ENCODE measurements at places on chromosomes 4 and X.

GRCh38 chrX:115387327-115387726 is 97.8 kb downstream of the LUZP4 start:
- no peak for DNase-seq

DNA sequence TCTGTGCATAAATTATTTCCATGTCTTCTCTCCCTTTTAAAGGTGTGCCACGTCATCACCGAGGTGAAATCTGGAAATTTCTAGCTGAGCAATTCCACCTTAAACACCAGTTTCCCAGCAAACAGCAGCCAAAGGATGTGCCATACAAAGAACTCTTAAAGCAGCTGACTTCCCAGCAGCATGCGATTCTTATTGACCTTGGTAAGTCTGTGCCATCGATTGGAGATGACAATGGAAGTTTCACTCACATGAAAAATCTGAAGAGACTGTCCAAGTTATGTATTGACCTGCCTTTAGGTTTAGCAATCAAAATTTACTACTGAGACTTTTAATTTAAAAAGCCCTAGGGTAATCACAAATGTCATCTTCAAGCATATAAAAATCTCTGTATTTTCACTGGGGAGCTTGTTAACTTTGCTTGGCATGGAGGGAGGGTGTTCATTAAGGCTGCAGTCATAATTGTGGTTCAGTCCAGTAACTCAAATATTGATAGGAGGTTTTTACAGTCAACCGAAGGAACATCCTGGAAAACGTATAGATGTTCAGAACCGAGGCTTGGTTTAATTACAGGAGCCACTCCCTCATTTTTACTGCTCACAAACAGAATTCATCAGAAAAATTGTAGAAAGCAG is 142.9 kb downstream of the PTTG2 start:
- DNase-seq, result no peak

GRCh38 chr4:76850010-76850441 is 47.9 kb downstream of the SOWAHB start:
- DNase-seq, result no peak

- DNase-seq, result no peak
Observed at GRCh38 chr4:120704538-120704937, 218.0 kb downstream of the PRDM5 start.

GRCh38 chrX:149073479-149073878 is 431.6 kb downstream of the IDS start:
- no peak for DNase-seq

DNA sequence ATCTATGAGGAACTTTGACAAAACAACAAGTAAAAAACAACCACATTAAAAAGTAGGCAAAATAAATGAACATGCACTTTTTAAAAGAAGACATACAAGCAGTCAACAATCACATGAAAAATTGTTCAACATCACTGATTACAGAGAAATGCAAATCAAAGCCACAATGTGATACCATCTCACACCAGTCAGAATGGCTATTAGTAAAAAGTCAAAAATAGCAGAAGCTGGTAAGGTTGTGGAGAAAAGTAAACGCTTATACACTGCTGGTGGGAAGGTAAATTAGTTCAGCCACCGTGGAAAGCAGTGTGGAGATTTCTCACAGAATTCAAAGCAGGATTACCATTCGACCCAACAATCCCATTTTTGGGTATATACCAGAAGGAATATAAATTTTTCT is 17.0 kb upstream of the LNX1 start:
- no peak for DNase-seq

GRCh38 chrX:11351375-11352295 is 58.4 kb downstream of the AMELX start:
- no peak for DNase-seq

DNA sequence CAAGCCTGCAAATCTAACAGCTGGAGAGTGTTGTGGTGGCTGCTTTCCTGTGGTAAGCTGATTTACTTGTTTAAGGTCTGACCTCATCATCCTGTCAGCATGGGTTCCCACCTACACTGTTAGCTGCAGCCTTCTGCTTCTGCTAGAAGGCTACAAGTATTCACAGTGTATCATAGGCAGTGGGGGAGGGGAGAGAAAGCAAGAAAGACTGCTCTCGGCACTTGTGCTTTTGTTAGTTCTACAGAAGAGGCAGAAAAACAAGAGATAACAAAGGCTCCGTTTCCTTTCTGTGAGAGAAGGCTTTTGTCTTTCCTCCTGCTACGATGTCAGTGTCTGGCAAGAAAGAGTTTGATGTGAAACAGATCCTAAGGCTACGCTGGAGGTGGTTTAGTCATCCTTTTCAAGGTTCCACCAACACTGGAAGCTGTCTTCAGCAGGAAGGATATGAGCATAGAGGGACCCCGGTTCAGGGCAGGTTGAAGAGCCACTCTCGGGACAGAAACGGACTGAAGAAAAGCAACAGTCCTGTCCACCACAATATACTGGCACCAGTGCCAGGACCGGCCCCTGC is at the start of gene KLHL4:
KLHL4 (plus strand) TSS at position 232 of the 571 bp plus-strand sequence; CDS start at position 324, 92 bp downstream.
- no peak for DNase-seq
